Thoracic aorta (tissue), 2 donors: ENCODE measurements at places on chromosomes 2 and 18.

GRCh38 chr2:238731961-238732360, 115.9 kb upstream of the TWIST2 start:
- no peak for DNase-seq

DNA sequence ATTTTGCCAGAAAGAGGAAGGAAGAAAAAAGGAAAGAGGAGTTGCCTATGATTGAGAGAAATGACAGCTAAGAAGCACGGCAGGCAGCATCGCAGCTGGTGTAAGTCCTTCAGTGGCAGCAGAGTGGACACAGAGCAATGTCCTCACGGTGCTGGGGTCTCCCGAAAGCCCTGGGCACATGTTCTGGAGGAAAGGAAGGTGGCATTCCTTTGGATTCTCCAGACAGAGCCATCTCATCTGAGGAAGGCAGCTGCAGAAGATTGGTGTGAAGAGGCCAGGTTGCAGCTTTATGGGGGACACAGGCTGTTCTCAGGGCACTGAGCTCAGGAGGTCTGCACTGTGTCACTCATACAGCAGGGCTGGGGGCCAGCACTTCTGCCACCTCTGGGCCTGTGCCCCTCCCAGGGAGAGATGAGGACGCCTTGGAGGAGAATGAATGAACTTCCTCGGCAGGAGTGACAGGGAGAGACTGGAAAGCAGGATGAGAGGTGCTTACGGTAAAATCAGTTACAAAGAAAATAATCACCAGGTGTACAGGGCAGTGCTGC, 252.0 kb upstream of the MYT1L start:
- no peak for DNase-seq

- no peak for DNase-seq
Measured at GRCh38 chr2:235045336-235045972, 93.6 kb downstream of the SH3BP4 start.

GRCh38 chr2:36413218-36413617, 57.6 kb downstream of the CRIM1 start:
- no peak for DNase-seq

DNA sequence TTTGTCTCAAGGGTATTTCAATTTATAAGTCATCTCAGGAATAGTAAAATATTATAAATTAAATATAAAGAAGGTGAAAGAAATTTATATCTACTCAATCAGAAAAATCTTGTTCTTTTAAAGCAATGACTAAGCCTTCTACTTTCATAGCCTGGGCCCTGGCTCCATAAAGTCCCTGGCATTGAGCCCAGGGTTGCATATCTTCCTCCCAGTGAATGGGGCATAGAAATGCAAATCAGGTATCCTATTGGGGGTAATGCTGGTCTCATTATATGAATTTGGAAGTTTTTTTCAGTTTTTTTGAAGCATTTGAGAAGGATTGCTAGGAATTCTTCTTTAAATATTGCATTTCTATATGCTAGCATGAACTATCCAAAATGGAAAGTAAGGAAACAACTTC, 73.9 kb upstream of the MC2R start:
- no peak for DNase-seq
